Suppressor macrophage (primary cell): ENCODE measurements at places on chromosomes 6 and 20.

- DNase-seq = no peak
Observed at GRCh38 chr20:15967334-15967733, 605.9 kb downstream of the KIF16B start.

- DNase-seq = peak; percentile 88
Observed at GRCh38 chr6:161215193-161215592, 58.7 kb downstream of the AGPAT4 start.

DNA sequence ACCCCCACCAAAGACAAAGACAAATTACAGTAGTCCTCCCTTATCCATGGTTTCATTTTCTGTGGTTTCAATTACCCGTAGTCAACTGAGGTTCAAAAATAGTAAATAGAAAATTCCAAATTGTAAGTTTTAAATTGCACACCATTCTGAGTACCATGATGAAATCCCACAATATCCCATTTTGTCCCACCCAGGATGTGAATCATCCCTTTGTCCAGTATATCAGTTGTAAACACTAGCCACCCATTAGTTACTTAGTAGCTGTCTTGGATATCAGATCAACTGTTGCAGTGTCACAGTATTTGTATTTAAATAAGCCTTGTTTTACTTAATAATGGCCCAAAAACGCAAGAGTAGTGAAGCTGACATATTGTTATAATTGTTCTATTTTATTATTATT is 364.0 kb upstream of the ARID1B start:
- no peak for DNase-seq

DNA sequence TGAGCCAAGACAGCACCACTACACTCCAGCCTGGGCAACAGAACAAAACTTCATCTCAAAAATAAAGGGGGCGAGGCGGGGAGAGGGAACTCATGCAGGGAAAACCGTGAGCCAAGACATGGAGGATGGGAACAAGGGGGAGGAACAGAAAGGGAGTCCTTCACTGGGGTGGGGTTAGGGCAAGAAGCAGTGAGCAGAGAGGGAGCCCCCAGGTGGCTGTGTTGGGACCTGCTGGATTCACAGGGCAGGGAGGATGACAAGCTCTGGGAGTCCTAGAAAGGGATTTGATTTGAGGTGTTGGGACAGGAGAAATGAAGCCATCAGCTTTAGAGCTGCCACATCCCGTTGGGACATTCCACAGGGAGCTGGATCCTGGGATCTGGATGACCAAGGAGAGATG is 90.6 kb upstream of the TOP1 start:
- DNase-seq = no peak

- no peak for DNase-seq
Observed at GRCh38 chr6:150243620-150244314, 100.9 kb downstream of the PPP1R14C start.
